ENCODE measurements at places on chromosomes 13 and 19. TPM values are rescaled to one million over a fixed set of nuclear protein-coding genes. Genes with fewer than 3 reads are reported as not detected.

KBTBD7 gene
- 9.0 TPM for total RNA-seq

FUT2 gene
- total RNA-seq: not detected

MADCAM1 gene
- 0.34 TPM for total RNA-seq

GRIK5 gene
- 0.05 TPM for total RNA-seq

SIGLEC8 gene
- not detected for total RNA-seq

ANKLE1 gene
- total RNA-seq: 0.68 TPM

ZNF653 gene
- 5.1 TPM for total RNA-seq

RDH8 gene
- not detected for total RNA-seq

IFNL2 gene
- total RNA-seq: not detected

OXGR1 gene
- not detected for total RNA-seq

MEIOSIN gene
- not detected for total RNA-seq

KLK2 gene
- total RNA-seq: 0.14 TPM

CYP4F3 gene
- total RNA-seq: not detected

SPRED3 gene
- 0.51 TPM for total RNA-seq

CEACAM8 gene
- total RNA-seq: not detected

SCEL gene
- total RNA-seq: under 0.01 TPM

POSTN gene
- total RNA-seq: 114 TPM

ATP1A3 gene
- total RNA-seq: 0.05 TPM

C5AR1 gene
- not detected for total RNA-seq

IGFLR1 gene
- 2.2 TPM for total RNA-seq

FLT3LG gene
- total RNA-seq: 1.6 TPM

METTL21C gene
- total RNA-seq: not detected

SLC17A7 gene
- 0.17 TPM for total RNA-seq

TMPRSS9 gene
- under 0.01 TPM for total RNA-seq

RCBTB1 gene
- 26.0 TPM for total RNA-seq

ZNF560 gene
- 0.14 TPM for total RNA-seq

YJEFN3 gene
- 0.14 TPM for total RNA-seq

SULT2A1 gene
- total RNA-seq: not detected

SIGLECL1 gene
- not detected for total RNA-seq

ZNF99 gene
- not detected for total RNA-seq

GRK1 gene
- total RNA-seq: not detected

GSX1 gene
- not detected for total RNA-seq

POU2F2 gene
- total RNA-seq: 0.17 TPM

IFI30 gene
- total RNA-seq: 8.0 TPM

AP1M2 gene
- total RNA-seq: not detected

NPAS1 gene
- total RNA-seq: 0.17 TPM

ANGPTL8 gene
- total RNA-seq: not detected

SGTA gene
- 65.4 TPM for total RNA-seq

CELF5 gene
- not detected for total RNA-seq

C19orf85 gene
- total RNA-seq: not detected

TICAM1 gene
- total RNA-seq: 4.9 TPM

CYP2A6 gene
- not detected for total RNA-seq

CNFN gene
- total RNA-seq: not detected

CAB39L gene
- 8.7 TPM for total RNA-seq

GIPR gene
- not detected for total RNA-seq
